ENCODE measurements at places on chromosomes 13 and 19.

GRCh38 chr13:114067381-114067885 is 65.0 kb downstream of the RASA3 start:
- no peak for DNase-seq

DNA sequence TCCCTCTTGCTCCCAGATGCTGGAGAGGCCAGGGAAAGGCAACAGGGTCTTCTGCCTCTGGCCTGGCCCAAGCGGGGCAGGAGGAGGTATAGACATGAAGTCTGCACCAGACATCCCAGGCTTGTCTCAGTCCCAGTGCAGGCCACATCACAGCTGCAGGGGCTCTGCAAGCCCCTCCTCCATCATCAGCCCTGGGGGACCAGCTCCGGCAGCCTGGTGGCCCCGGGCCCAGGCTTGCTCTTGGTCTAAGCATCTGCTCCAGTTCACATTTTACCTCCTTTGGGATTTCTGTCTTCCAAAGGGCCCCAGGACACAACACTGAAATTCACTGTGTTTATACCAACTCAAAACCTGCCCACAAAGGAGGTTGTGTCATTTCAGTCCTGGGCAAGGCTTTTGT is 359.4 kb downstream of the ZNF536 start:
- no peak for DNase-seq

DNA sequence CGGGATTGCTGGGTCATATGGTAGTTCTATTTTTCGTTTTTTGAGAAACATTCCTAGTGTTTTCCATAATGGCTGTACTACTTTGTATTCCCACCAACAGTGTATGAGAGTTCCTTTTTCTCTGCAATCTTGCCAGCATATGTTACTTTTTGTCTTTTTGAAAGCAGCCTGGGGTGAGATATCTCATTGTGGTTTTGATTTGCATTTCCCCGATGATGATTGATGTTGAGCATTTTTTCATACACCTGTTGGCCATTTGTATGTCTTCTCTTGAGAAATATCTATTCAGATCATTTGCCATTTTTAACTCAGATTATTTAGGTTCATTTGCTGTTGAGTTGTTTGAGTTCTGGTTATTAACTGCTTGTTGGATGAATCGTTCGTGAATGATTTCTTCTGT is 18.5 kb upstream of the ATP12A start:
- no peak for DNase-seq

- DNase-seq = no peak
These were observed 445.8 kb downstream of the SUCLA2 start for GRCh38 chr13:47555235-47555634.

DNA sequence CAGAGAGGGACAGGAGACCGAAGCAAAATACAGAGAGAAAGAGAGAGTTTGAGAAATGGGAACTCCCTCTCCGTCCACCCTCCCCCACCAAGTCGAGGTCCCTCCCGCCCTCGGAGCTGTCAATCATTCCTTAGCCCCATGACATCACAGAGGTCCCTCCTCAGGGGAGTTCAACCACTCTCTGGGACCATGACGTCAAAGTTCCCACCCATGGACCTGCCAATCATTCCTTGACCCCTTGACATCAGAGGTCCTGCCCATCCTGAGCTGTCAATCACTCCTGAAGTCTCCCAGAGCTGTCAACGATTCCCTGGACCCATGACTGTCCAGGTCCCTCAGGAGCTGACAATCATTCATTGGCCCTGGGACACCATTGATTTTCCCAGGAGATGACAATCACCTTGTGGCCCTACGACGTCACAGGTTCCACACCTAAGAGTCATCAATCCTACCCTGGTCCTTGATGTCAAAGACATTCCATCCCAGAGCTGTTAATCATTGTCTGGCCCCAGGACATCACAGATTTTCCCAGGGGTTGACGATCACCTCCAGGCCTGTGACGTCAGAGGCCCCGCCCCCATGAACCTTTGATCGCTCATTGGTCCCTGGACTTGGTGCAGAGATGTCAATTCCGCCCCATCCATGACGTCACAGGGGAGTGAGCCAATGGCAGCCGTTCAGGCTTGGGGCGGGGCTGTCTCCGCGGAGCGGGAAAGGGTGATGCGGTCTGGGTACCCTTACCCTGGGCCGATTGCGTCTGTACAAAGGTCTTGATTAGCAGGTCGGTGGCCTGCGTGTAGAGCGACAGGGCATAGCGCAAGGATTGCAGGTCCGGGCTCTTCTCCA is 61.7 kb downstream of the COLGALT1 start:
- no peak for DNase-seq

GRCh38 chr19:40422748-40423566 is 2.8 kb downstream of the SERTAD1 start:
- DNase-seq = no peak
